ENCODE measurements at places on chromosomes 7 and 10. TPM values are rescaled to one million over a fixed set of nuclear protein-coding genes. Genes with fewer than 3 reads are reported as not detected.
A peak's percentile ranks its signal among the peaks of the same experiment; 100 is the strongest.

DNA sequence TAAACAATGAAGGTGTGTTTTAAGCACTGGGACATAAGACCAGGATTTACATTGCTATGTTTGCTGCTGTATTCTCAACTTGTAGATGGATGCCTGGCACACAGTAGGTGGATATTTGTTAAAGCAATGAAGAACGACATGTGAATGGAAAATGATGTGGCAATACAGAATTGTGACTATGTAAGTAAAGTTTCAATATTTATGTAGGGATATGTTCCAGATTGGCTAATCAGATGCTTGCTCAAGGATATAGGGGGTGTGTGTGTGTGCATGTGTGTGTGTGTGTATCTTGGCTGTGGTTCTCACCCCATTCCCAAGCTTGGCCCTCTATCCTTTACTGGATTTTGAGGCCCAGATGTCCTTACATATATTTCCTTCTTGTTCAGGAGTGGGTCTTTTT lies 42.7 kb upstream of the LAMB1 start:
- DNase-seq, result no peak

ICA1 gene
- total RNA-seq, result 27.9 TPM

DNA sequence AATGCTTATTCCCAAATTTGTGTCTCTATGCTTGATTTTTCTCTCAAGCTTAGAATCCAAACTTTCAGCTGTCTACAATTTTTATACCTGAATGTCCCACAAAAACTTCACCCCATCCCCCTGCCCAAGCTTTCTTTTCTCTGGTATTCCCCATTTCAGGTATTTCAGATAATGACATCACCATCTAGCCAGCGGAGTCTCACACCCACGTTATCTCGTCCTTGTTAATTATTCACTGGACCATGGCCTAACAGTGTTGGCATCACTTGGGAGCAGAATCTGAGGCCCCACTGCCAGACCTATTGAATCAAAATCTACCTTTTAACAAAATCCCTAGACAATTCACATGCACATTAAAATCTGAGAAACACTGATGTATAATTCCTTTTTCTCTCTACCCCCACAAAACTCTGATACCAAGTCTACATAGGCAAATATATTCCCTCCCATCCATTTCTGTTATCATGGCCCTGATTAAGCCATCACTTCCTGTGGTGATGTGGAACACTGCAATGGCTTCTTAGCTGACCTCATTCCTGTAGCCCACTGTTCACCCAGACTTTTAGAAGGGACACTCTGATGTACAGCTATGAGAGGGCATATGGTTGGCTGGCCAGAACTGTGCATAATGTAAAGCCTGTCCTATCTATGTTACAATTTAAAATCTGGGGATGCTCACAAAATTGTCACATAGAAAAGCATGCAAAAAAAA lies 31.4 kb downstream of the ZNF438 start:
- DNase-seq, result no peak

GRCh38 chr10:133131734-133132472 lies 28.1 kb upstream of the KNDC1 start:
- DNase-seq, result peak; percentile 53

GRCh38 chr10:3702569-3702968 lies 82.4 kb downstream of the KLF6 start:
- DNase-seq, result peak; percentile 49

FRMD4A gene
- total RNA-seq, result 14.7 TPM

DNA sequence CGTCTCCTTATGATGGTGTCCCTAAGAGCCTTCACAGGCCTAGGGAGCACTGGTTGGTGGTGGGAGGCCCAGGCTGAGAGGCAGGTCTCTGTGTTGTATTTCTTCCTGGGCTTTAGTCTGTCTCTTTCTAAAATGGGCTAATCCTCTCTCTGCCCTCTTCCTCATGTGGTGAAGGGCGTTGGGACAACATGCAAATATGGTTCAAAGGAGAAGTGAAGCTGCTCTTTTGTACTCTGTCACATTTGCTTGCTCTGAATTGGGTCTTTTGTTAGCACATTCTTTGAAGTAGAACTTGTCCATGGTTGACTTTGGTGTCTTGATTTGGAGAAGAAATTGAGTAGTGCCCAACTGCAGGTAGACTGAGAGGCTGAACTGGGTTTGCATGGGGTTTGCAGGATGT lies 814 bp downstream of the HK1 start:
- no peak for DNase-seq

DNA sequence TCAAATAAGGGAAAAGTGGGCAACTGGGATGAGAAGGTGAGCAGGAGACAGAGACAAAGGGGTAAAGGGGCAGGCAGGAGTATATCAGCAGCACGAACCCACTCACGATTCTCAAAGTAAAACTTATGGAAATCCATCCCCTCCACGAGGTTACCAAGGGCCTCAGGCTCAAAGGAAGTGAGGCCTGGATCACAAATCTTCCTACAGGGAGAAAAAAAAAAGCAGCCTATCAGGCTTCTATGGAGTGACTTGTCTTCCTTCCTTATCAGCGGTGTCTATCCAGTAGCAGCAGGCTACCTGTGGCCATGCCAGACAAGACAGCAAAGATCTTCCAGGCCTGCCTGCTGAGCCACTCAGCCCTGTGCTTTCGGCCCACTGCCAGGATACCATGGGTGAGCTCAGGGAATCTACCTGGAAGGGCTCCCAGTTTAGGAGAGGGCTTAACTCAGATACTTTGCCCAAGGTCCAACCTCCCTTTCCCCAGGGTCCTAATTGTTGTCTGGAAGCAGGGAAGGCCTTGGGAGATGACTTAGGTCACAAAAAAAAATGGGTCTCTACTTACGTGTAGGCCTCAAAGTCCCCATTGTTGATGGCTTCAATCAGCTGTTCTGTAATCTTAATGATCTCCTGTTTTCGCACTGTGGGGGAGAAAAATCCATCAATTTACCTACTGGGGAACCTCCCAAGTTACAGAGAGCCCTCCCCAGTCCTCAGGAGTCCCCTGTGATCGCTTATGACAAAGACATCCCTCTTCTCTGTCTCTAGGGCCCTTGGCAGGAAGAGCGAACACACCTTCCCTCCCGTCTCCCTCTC lies 5.7 kb upstream of the NDST2 start:
- peak; percentile 95 for DNase-seq

GRCh38 chr7:111043561-111043960 lies 47.4 kb upstream of the LRRN3 start:
- DNase-seq, result no peak

DNA sequence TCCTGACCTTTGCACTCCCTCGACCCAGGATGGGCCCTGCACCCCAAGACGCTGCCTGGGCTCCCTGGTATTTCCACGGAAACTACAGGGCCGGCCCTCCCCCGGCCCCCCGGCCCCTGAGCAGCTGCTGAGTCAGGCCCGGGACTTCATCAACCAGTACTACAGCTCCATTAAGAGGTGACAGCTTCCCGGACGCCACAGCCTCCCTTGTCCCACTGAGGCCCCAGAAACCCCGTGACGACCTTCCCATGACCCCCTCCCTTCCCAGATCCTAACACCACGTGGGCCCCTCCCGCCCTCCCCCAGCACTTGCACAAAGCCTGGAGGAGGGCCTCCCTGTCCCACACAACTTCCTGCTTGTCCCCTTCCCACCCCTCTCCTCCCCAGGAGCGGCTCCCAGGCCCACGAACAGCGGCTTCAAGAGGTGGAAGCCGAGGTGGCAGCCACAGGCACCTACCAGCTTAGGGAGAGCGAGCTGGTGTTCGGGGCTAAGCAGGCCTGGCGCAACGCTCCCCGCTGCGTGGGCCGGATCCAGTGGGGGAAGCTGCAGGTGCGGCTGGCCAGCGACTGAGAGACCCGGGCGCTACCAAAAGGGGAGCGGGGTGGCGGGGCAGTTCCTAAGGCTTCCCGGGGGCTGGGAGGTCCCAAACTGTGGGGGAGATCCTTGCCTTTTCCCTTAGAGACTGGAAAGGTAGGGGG lies 5.7 kb downstream of the NOS3 start:
- no peak for DNase-seq

PDLIM1 gene
- total RNA-seq, result 158 TPM

DNA sequence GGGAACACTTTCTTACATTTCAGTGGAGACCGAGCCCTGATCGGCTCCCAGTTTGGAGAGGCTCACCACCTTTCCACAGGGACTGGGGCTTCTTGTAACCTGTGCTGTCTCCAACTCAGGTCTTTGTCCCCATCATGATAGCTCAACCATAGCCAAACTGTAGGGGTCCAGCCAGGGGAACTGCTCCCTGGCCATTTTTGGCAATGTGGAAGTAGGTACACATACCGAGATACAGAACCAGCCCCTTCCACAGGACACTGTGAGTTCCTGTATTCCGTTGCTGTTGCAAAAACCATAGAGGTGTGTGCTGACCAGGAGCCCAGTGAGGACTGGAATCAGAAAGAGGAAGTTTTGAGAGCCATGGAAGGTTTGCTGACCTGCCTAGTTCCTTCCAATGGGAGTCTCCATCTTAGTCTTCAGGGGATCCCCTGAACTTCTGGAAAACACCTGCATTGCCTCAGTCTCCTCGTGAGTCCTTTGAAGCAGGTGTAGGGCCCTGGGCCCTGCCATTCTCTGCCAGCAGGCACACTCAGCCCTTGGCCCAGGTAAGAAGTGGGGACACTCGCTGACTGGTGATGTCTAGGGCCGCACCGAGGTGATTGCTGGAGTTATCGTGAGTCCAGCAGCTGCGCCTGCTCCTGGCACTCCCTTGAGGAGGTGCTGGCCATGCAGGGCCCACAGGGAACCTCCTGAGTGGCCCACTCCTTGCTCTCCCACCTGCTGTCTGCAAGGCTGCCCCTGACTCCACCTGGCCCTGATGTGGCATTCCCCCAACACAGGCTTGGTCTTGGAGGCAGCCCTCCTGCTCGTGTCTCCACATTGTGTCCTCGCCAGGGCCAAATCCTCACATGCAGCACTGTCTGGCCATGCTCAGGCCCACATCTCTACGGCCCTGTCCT lies 11.2 kb downstream of the WDFY4 start:
- no peak for DNase-seq

GRCh38 chr7:98084631-98085030 lies 22.0 kb upstream of the LMTK2 start:
- no peak for DNase-seq

GRCh38 chr7:132347858-132348257 lies 228.4 kb downstream of the PLXNA4 start:
- DNase-seq, result no peak

GRCh38 chr7:78082556-78082955 lies 284.0 kb downstream of the PHTF2 start:
- no peak for DNase-seq

GRCh38 chr10:110076559-110077318 lies 69.0 kb downstream of the ADD3 start:
- no peak for DNase-seq

OPN1SW gene
- total RNA-seq, result not detected

RNLS gene
- 10.6 TPM for total RNA-seq

DNA sequence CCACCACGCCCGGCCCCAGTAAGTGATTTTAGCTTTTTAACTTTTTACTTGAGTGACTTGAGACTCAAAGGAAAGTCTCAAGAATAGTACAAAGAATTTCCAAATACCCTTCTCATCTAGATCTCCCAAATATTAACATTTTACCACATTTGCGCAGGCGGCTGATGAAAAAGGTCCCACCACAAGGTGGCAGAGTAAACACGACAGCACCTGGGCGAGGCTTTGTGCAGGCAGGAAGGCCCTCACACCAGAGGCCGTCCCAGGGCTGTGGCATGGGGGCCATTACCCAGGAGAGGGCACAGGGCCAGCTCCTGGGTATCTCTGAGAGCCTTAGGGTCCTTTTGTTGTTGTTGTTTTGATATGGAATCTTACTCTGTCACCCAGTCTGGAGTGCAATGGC lies 50.0 kb upstream of the WIPI2 start:
- DNase-seq, result peak; percentile 36

GRCh38 chr10:13521026-13521425 lies 7.8 kb downstream of the BEND7 start:
- DNase-seq, result peak; percentile 62

GRCh38 chr7:32890793-32891042 lies 842 bp downstream of the KBTBD2 start:
- no peak for DNase-seq

GRCh38 chr10:118594392-118595063 lies 920 bp downstream of the PRLHR start:
- DNase-seq, result peak; percentile 58

TMEM130 gene
- total RNA-seq, result 0.63 TPM

DNA sequence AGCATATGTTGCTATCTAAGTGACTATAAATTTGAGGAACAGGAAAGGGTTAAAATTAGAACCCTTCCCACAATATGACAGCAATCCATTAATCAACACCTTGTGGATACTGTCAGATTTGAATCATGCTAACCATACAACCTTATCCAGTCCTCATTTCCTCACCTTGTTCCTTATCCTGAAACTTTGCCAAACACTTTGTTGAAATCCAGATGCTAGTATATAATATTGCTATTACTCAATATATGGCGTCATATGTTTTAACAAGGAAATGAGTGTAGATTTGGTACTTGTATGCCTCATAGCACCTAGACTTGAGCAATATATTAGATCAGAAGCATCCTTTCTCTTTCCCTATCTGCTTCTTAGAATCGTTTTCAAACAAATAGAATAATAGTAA lies 66.3 kb upstream of the SLC25A13 start:
- DNase-seq, result no peak

DNA sequence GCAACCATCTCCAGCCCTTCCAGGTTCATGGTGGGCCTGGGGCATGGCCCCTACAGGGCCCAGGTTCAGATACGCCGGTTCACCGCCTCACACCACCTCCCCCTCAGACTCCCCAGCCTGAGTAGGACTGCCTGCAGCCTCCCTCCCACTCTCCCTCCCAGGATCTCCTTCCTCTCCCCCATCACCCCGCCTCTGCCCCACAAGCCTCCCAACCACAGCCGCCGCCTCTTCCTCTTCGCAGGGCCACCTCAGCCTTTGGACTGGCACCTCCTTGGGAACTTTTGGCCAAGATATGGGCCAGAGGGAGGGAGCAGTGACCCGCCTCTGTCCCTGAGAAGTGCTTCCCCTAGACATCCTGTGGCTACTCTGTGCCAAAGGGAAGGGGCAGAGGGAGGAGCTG lies 9.3 kb downstream of the KCNIP2 start:
- no peak for DNase-seq
